GM20000 (cell line): ENCODE measurements at places on chromosomes 12 and 14.

DNA sequence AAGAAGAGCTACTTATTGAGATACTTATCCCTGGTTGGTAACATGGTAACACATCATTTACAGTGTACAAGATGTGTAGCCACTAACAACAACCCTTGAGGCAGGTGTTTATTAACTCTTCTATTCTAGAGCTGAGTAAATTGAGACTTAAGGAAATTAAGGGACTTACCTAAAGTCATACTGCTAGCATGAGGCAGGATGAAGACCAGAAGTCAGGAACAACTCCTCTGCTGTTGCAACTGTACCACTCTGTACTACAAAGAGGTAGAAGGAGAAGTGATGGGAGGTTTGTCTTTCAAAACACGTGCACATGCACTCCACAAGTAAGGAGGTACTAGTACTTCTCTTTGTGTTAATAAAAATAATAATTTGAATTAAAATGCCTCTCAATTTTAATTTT is 79.9 kb downstream of the LLPH start:
- no peak for DNase-seq

DNA sequence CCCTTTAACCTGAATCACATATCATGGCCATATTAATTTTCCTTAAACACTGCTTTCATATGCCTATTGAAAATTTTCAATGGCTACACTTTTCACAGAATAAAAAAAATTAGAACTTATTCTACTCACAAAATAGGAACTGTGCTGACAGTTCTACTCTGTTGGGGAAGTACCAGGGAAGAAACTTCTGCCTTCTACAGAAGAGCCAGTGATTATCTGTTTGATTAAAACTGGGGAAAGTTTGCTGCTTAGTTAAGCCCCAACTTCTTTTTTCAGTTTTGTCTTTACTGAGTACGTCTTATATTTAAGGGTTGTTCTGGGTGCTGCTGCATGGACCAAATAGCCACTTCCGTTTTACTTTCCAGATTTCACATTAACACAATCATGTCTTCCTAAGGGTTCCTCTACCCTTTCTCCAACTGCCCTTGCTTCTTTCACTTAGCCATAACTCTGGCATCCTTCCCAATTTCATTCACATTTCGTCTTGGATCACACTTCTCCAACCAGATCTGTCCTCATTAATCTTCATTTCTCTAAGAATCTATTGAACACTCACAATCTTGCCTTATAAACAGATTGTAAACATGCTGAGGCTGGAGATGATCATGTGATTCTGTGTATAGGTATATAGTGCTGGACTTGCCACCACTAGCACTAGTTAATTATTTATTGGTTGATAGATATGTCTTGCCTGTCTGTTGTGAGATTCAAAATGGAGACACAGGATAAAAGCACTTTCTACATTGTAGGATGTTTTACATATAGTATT is 1.9 kb upstream of the SEL1L start:
- DNase-seq = peak; percentile 20

DNA sequence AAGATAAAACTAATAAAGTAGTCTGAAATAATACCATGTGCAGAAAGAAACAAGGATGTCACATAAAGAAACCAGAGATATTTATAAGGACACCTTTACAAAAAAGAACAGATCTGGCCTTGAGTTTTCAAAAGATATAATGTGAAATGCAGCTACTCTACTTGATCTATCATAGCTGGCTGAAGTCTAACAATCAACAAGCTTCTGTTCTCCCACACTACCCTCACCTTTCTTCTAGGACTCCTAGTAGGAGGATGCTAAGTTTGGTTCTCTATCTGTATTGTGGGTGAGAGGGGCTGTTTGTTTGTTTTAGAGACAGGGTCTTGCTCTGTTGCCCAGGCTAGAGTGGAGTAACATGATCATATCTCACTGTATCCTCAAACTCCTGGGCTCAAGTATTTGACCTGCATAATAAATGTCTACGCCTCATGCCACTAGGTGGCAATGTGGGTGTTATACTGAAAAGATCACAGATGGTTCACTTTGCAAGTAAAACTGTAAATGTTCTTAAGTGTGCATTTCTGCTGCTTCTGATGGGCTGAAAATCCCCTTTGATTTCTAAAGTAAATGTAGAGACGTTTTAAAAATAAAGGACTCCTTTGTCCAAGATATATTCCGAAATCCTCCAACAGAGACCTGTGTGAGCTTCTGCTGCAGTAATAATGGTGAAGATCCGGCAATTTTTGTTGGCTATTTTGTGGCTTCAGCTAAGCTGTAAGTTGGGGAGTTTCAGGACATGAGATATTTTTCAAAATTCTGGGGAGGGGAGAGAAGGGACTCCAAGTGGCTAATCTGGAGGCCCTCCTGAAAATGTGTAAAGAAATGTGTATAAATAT is 269.3 kb downstream of the DAD1 start:
- peak; percentile 41 for DNase-seq

DNA sequence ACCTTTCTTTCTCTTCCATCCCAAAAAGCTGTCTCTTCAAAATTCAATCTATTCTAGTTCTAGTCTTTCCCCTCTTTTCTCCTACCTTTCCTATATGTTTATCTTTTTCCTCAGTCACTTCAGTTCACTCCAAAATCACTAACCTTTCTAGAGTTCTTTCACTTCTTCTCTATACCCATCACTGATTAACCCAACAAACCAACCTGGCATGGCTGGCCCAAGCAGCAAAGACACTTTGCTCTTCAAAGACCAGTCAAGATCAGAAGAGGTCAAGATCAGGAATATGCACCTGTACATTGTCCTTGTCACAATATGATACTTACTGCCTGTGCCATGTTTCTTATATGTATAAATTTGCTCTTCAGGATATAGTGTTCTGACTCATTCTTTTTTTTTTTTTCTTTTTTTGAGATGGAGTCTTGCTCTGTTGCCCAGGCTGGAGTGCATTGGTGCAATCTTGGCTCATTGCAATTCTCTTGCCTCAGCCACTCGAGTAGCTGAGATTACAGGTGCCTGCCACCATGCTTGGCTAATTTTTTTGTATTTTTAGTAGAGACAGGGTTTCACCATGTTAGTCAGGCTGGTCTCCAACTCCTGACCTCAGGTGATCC is 112.9 kb downstream of the C12orf42 start:
- DNase-seq = no peak

- DNase-seq = no peak
These were observed 3.4 kb upstream of the ABCB9 start for GRCh38 chr12:122969676-122970075.

DNA sequence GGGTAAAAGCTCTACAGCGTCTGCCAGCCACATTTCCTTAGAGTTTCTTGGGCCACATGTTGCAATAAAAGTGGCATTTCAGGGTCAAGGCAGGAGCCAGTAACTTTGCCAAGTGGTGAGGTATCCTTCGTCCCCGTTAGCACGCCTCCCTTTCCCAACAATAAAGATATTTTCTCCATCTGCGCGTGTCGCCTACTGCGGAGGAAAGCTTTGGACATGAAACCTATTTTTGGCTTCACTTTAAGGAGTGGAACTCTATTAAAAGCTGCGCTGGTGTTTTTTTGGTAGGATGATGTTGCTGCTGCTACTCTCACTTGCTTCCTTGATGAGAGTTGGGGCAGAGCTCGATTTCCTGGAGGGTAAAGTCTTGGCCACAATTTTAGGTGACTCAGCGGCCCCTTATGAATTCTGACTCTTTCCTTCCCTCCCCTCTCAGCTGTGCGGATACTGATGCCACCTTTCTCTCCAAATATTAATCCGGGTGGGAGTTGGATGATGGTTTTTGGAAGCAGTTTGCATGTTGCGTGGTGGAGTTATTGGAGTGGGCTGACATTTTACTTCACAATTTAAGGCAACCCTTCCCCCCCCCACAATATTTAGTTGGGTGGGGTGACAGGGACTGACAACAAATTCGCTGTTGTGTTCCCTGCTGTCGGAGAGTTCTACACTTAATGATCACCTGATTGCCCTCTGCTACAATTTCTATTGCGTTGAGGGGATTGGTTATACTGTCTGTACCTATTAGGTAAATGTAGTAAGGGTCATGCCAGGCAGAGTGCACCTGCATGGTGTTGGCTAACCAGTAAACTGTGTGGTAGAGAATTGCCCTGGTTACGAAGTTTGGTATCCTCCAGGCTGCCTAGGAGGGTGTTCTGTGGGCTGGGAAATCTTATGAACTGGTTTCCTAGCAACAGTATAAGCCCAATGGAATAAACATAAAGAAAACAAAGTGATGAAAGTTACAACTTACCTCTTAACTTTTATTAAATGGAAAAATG is 1.1 kb downstream of the CCDC91 start:
- no peak for DNase-seq

GRCh38 chr14:101535232-101535631 is 26.1 kb upstream of the DIO3 start:
- DNase-seq = no peak

GRCh38 chr14:53947094-53947445 is 9.6 kb downstream of the BMP4 start:
- DNase-seq = no peak

- DNase-seq = no peak
These were observed 54.3 kb downstream of the TECPR2 start for GRCh38 chr14:102417001-102417431.

DNA sequence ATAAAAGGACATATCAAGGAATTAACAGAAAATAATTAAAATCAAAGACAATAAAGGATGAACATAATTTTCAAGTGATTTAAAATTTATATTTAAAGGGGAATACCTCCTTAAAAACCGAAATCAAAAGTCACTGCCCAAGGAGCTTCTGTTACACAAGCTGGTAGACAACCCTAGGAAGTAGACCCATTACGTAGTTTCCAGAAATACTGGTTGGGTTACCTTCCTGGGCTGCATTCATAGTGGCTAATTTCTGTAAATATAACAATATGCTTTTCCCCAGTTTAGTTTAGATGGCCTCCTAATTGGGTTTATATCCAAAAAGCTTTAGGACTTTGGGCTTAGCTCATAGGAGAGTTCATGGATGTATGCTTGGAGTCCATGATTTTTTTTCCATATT is 2.1 kb upstream of the EDDM3A start:
- DNase-seq = no peak

DNA sequence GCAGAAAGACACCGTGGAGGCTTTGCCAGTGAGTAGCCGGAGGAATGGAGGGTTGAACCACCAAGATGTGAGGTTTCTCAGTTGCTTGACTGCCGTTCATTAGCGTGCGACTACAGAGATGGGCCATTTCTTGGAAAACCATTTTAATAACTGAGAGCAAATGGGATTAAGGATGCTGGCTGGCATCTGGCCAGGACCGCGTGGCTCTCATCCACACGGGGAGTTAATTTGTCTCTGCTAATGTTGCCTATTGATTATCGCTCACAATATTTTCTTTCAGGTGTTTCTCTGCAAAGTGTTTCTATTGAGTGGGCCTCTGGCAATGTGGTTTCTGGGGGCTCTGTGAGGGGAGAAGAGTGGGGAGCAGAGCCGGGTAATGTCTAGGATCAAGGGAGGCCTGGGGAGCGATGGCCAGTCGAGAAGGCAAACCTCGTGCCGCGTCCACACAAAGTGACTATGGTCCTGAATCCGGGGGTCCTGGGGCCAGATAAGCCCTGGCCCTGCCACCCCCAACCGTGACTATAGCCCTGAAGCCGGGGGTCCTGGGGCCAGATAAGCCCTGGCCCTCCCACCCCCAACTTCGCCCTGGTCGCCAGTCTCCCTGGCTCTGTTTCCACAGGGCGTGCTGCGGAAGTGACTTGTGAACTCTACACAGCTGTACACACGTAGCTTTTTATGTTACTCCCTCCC is 110.6 kb downstream of the PRMT8 start:
- DNase-seq = no peak

DNA sequence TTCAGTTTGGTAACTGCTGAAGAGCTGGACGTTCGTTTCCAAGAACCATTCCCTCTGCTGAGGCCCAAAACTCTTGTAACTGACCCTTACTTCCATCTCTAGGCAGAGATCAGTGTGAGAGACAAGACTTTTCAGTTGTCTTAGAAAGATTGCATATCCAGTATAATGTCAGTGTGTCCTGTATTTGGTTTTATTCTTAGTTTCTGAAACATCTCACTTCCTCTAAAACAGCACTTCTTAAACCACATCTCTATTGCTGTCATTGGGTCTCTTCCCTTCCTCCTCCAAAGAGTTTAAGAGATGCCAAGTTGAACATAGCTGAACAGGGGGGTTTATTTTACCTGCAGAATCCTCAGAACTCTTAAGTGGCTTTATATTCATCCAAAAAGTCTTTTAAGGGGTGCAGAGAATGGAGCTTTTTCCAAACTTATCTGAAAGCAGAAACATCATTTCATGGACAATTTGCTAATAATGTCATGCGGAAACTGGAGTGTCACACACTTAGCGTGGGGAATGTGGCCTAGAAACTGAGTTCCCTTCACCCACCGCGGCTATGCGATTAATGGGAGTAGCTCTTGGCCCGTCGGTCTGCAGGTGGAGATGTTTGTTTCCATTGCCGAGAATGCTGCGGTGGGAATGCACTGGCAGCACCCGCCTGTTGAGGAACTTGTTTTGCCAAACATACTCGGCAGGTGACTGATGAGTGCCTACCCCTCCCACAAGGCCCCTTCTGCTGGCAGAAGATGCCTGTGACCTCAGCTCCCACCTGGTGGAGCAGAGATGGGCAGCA is 148.2 kb downstream of the ADGRD1 start:
- DNase-seq = peak; percentile 76

- DNase-seq = peak; percentile 82
These were observed 31.1 kb downstream of the PITPNM2 start for GRCh38 chr12:123119808-123120207.

GRCh38 chr12:6322352-6322751 is 11.9 kb downstream of the PLEKHG6 start:
- DNase-seq = no peak

DNA sequence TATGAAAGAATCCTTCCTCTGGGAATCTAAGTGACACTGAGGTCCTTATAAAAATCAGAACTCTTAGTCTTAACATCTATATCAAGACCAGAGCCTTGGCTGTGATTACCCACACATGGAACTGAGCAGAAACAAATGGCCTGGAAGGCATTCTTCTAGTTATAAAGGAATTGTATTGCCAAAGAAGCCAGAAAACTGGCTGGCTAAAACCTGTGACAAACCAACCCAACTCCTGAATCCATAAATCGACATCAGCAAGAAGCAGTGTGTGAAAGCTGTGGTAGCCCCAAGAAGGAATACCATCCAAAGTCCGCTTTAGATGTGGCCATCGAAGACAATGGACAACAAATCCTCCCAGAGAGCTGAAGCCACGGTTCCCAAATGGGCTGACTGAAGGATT is 97.9 kb upstream of the CCDC91 start:
- DNase-seq = no peak

GRCh38 chr14:93240678-93241000 is 33.6 kb downstream of the UBR7 start:
- no peak for DNase-seq

- DNase-seq = no peak
These were observed 290.3 kb downstream of the DPF3 start for GRCh38 chr14:72603639-72604038.

- DNase-seq = no peak
These were observed 34.0 kb upstream of the JDP2 start for GRCh38 chr14:75393794-75394193.

DNA sequence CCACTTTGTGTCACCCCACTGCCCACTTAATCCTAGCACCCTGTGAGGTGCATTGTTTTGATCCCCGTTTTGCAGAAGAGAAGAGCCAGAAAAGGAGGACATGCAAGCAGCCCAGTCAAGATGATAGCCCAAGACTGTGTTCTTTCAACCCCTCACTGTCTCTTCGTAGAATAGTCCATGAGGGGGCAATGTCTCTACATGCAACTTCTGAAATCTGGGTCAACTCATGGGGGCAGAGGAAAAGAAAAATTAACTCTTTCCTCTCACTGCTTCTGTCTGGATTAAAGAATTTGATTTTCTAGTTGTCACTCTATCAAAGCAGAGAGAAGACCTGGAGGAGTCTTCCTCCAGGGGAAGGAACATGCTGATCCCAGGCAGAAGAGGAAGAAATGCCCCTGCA is 229.6 kb upstream of the NOS1 start:
- no peak for DNase-seq
